AG09319 (cell line): ENCODE measurements at places on chromosomes 2 and 18.

GRCh38 chr2:25825238-25825637 is 53.0 kb downstream of the ASXL2 start:
- no peak for DNase-seq

GRCh38 chr2:108184419-108184818 is 55.3 kb upstream of the SULT1C3 start:
- DNase-seq = no peak

DNA sequence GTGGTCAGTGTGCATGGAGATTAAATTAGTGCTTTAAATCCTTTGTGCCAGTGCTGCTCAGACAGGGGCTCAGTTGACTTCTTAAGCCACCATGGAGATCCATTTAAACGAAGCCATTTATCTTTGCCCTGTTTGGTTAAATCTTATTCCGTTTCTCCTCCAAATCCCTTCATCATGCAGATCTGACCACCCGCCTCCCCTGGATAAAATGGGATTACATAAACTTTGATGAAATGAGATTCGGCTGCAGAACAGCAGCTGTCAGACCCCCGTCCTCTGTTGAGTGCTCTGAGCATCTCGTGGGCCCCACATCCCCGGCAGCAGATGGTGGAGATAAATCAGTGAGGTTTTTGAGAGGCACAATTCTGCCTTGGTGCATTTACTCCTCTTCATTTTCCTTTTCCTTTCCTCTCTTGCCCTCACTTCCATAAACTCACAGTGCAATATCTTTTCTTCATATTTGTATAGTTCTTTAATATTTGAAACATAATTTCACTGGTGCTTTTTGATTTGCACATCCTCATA is 84.4 kb upstream of the TWIST2 start:
- DNase-seq = no peak

DNA sequence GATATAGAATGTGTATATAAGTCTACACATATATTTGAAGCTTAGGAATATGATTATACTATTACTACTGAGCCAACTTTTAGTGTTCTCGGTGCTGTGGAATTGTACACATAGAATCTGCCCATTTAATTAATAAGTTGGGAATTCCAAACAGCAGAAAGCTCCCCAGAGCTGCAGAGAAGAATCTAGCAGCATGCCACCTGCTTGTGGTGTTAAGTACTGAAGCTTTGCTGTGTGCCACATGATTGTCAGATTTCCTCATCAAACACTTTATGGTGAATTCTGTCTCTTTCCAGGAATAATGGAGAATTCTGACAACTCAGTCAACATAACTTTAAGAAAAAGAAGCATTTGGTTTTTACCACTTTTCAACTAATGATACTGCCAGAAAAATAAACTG is 117.8 kb downstream of the WDSUB1 start:
- DNase-seq = no peak

DNA sequence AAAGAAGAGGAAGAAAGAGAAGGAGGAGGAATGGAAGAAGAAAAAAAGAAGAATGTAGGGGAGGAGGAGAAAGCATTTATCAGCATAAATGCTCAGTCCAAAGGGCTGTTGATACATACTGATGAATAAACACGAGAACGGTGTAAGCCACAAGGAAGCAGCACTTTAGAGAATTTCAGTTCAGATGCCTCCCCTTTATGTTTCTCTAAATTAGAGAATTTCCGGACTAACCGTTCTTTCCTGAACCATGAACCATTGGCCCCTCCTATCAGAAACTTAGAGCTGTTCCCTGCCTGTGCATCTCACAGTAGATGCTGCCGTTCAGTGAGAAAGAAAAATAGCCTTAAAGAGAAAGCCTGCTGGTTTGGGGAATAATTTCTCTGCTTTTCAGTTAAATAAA is 49.2 kb upstream of the TUBA3D start:
- no peak for DNase-seq

DNA sequence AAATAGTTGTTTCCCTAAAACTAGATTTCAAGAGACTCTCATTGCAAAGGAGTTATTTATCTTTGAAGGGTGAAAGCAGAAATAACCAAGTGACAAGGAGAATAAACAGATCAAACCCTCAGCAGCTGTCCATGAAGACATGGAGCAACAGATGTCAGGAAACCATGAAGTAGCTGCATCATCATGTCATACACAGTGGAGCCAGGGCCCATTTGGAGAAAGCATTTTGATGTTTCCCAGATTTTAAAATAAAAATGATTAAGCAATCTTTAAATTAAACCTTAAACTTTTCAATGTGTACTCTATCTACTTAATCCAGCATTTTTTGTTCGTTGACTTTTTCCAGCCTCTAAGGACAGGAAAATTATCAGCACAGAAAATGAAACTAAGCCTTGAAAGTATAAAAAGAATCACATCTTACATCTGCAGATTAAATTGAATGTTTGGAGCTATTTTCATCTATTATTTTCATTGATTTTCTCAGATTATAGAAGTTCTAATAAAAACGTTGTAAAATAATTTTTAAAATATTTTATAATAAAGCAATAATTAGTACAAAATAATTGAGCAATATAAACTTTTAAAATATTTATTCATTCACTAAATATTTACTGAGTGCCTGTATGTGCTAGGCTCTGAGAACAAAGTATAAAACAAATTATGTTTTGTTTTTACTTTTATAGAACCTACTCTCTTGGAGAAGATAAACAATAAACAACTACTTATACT is 860.1 kb downstream of the BCL11A start:
- no peak for DNase-seq
